ENCODE measurements at places on chromosomes 12 and 14.

DNA sequence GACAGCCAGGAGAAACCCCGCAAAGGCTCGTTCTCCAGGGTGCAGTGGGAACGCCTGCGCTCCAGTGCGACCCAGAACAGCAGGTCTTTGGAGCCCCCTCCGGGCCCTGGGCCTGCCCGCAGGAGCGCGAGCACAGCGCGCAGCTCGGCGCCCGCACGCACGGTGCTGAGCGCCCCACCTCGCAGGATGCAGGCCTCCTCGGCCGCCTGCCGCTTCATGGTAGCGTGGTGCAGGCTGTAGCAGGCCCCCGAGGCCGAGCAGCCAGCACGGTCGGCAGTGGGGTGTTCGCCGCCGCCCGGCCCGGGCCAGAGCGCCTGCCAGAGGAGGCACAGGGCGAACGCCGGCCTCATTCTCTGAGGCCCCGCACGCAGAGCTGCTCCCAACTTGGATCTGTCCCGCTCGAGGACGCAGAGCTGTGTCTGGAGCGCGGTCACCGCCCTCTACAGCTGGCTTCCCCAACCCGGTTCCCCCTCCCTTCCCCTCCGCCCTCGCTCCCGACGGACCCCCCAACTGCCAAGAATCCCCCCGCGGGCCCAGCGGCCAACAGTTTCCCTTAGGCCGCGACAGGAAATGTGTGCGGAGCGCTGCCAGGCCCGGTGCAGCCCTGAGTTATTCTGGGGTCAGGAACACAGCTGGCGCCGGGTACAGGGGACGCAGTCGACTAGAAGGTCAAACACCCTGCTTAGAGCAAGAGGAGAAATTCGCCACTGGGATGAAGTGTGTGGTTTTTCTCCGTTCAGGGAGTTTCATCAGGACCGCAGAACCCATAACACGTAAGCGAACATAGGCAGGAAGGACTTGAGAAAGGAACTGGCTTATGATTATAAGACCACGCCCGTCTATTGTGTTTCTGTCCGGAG is at the start of gene CLEC14A:
CLEC14A (minus strand) TSS at position 421 of the 860 bp plus-strand sequence; CDS start at position 350, 71 bp downstream.
- no peak for DNase-seq

GRCh38 chr12:54360717-54361456 is 3.4 kb downstream of the GPR84 start:
- peak; percentile 64 for DNase-seq

DNA sequence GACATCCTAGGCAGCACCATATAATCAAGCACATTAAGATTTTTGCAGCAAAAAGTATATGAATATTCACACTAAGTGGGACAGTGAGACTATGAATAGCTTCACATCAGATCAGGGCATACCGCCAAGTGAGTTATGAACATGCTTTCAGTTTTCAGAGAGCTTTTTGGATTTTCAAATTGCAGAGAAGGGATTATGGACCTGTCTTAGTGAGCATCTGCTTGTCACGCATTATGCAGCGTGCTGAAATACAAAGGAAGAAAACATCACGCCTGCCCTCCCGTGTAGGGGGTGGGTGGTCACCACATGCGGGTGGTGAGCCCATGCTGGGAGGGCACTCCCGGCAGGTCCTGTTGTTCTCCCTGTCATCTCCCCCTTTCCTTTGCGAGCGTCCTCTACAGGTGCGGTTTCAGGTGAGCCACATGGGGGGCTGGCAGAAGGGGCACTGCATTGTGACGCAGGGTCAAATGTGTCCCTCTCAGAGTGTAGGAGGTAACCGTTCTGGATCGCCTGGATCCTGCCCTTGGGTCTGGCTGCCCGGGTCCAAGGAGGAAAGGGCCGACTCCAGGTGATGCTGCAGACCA is 42.6 kb downstream of the TRAF3 start:
- DNase-seq = no peak

- no peak for DNase-seq
These were observed 403.8 kb upstream of the MGAT4C start for GRCh38 chr12:86659985-86660384.

- no peak for DNase-seq
These were observed 6.0 kb downstream of the TGM1 start for GRCh38 chr14:24256960-24257359.

- DNase-seq = no peak
These were observed 117.8 kb downstream of the BTG1 start for GRCh38 chr12:92027701-92028440.

GRCh38 chr14:98085751-98086150 is 1186.2 kb downstream of the BCL11B start:
- no peak for DNase-seq

DNA sequence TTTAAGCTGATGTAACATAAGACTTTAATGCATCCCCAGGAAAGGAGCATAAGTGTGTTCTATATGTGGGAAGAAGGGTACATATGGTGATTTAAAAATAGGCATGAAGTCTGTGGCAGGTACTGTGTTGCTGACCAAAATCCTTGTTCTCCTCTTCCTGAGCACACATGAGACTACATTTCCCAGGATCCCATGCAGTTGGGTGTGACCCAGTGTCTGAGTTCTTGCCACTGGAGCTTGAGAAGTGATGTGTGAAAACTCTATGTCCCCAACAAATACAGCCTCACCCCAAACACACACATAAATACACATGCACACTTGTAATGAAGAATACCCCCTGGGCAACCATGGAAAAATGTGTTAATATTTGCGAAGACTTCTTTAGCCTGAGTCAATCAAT is 8.5 kb upstream of the SMIM10L1 start:
- no peak for DNase-seq

DNA sequence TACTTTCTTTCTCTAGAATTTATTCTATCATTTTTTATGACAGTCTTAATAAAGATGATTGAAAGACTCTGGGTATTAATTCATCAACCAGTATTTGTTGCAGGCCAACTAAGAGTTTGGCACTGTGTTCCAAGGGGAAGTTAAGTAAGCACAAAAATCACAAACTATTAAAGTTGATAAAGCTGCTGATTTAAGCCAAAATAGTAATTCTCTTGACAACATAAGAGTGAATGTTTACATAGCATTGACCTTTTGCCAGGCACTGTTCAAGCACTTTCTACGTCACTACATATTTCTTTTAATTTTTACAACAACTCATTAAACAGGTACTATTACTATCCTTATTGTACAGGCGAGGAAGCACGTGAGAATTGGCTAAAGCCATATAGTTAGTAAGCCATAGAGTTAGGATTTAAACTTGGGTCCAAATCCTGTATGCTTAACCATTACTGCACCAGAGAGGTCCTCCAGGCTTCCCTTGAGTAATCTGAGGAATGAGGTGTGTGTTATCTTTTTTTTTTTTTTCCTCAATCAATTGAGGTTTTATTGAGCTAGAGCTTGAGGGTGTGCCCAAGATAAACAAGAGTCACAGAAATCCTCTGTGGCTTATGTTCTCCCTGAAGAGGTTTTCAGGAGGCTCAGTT is 1009.6 kb downstream of the DIO2 start:
- no peak for DNase-seq

DNA sequence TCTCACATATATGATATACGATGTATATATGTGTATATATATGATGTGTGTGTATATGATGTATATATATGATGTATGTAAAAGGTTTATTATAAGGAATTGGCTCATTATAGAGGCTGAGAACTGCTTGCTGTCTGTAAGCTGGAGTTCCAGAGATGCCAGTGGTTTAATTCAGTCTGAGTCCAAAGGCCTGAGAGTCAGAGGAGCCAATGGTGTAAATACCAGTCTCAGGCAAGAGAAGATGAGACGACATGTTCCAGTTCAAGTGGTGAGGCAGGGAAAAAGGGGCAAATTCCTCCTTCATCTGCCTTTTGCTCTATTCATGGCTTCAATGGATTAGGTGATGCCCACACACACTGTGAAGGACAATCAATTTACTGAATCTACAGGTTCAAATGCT is 17.1 kb upstream of the STYK1 start:
- no peak for DNase-seq

- no peak for DNase-seq
These were observed 14.5 kb downstream of the DYRK2 start for GRCh38 chr12:67662910-67663538.

GRCh38 chr14:65006261-65006721 is 19.6 kb downstream of the FNTB start:
- DNase-seq = peak; percentile 41

DNA sequence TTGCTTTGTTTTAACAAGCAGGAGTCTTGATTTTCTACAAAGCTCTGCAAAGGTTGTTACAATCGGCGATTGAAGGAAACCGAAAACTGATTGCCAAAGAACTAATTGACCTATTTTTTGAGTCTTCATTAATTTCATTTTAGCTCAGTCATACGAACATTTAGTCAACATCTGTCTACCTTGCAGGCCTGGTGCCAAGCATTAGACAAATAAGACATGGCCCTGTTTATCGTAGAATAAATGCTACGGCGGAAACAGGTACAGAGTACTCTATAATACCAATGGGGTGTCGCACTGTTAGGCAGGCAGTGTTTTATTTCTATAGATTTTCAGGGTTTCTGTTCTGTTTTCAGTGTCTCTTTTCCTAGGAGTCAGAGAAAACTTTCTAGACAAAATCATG is 171.5 kb downstream of the BCAT1 start:
- DNase-seq = no peak

DNA sequence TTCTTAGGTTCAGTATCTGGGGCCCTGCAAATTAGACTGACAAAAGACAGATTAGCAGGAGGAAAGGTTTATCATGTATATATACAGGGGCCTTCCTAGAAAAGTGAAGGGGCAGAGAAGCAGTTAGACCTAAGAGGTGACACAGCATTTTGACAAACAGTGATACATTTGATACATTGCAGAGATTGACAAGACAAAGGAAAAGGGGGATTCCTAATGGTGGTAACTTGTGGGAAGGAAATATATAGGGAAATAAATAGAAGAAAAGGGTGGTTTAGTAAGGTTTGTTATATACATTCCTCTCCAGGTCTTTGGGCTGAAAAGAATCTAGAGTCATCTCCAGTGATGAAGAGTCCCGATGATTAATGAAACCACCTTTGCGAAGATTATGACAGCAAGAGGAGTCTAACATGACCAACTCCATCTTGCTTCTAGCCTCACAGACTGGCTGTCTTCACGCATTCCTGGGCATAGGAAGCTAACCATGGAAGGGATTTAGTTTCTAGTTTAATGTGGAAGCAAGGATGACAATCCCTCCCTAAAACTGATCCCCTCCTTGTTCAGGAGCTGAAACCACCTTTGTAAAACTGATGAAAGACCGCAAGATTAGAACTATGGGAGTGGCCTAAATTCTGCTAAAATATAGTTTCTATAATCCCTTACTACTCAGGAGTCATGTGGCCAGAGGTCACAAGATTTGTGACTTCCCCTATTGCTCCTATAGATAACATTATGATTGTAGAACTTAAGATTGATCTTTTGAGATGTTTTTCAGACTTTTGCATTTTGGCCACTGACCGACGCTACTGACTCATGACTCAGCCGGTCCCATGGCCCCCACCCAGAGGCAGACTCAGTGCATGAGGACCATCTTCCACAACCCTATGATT is 31.1 kb upstream of the CPM start:
- no peak for DNase-seq

DNA sequence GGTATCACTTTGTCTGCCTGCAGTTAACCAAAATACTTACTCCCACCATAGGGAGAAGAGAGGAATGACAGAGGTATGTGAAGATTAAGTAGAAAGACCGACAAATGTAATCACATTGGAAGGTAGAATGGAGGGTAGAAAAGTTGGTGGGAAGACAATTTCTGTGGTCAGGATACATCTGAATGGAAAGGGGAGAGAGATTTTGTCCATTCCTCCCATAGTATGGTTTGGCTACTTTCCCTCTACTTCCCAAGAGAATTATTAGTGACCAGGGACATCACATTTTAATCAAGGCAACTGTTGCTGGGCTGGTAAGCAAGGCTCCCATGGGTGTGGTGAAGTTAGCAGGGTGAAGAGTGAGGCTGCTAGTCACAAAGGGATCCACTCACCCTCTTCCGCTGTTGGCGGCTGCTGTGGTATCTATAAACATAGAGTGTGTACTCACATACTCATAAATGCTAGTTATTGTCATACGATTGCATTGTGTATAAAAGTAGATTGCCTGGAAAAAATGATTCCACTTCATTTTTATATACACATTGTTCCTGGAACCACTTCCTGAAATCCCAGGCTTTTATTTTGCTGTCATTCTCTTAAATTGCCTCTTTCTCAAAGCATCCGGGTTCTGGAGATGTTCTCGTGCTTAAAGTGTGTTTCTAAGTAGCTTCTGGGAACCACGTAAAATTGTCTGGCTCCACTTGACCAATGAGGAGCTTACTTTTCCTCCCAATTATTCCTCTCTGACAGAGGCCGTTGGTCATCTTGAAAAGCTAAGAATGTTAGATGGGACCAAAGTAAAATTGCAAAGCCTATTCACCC is 413.1 kb downstream of the ZFP36L1 start:
- no peak for DNase-seq

DNA sequence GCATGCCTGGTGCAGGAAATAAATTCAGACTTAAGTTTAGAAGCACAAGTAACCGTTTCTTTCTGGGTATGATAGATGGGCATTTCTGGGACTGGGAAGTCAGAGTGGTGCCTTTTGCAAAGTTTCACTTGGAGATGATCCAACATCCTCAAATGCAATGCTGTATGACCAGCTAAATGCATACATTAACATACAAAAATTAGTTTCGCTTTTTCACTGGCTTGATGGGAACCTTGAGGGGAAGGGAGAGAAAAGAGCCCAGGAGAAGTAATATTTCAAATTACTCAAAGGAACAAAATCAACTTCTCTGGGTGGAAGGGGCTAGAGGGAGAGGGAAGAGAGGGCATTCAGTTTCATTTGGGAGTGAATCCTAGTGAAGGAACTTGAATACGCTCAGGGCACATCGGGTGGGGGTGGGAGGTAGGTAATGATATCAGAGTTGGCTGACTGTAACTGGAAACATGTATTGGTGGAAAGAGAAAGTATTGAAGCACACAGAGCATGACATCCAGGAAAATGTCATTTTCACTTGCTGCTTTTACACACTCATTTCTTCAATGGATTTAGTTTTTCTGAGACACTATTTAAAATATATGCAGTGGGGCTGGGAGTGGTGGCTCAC is 175.5 kb downstream of the PTPRO start:
- DNase-seq = no peak

GRCh38 chr14:96515731-96516130 is 13.5 kb downstream of the PAPOLA start:
- no peak for DNase-seq

GRCh38 chr12:16453319-16453718 is 105.9 kb downstream of the MGST1 start:
- DNase-seq = no peak

GRCh38 chr12:100356644-100357223 is at the start of gene SLC17A8:
Gene SLC17A8, plus strand, starts transcription at chr12:100357074. Its CDS starts 318 bp downstream, at chr12:100357392.
- DNase-seq = no peak
